WTC11 (cell line): ENCODE measurements at places on chromosomes 5 and 9.

GRCh38 chr9:135069558-135070197 is 17.8 kb upstream of the OLFM1 start:
- no peak overlapping the region for H3K4me3 ChIP-seq
- H3K4me1 ChIP-seq = peaks cover 9% of the 10 kb centered on the region
- peaks cover 6% of the 10 kb centered on the region for H3K36me3 ChIP-seq
- DNase-seq = no peak
- no peak overlapping the region for H3K27ac ChIP-seq

GRCh38 chr5:132301344-132302271 is 7.4 kb downstream of the SLC22A4 start:
- no peak for DNase-seq
- no peak overlapping the region for H3K27ac ChIP-seq
- H3K4me1 ChIP-seq = peaks cover 8% of the 10 kb centered on the region; the same call in 1 of the 2 replicates
- H3K36me3 ChIP-seq = no peaks in the 10 kb centered on the region; the same call in 1 of the 2 replicates
- H3K27me3 ChIP-seq = peaks cover 7% of the 10 kb centered on the region

DNA sequence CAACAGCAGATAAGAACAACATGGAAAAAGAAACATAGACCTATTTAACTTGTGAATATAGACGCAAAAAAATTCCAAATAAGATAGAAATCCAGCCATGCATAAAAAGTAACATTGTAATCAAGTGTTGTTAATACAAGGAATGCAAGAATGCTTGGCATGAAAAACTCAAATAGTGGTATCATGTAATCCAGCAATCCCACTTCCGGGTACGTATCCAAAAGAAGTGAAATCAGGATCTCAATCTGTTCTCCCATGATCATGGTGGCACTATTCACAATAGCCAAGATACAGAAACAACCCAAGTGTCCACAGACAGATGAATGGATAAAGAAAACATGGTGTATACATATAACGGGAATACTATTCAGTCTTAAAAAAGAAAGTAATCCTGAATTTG is 437.4 kb downstream of the ARHGEF28 start:
- H3K27ac ChIP-seq = no peak overlapping the region
- no peak overlapping the region for H3K4me3 ChIP-seq
- H3K27me3 ChIP-seq = no peaks in the 10 kb centered on the region
- no peak for DNase-seq

DNA sequence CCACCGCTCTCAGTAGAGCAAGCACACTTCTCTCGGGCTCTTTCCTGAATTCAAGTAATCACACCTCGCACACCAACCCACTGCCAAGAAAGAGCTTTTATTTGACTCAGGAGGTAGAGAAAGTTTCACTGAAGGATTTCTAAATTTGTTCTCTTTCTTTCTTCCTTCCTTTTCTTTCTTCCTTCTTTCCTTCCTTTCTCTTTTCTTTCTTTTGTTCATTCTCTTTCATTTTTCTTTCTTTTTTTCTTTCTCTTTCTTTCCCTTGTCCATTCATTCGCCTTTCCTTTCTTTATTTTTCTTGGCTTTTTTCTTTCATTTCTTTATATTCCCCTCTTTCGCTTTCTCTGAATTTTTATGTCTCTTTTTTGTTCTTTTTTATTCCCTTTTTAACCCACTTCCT is 300.1 kb downstream of the ENC1 start:
- H3K4me3 ChIP-seq = no peak overlapping the region
- H3K27me3 ChIP-seq = no peaks in the 10 kb centered on the region

GRCh38 chr5:15549961-15550360 is 50.0 kb downstream of the FBXL7 start:
- H3K4me1 ChIP-seq = peaks cover 84% of the 10 kb centered on the region
- H3K36me3 ChIP-seq = peaks cover 22% of the 10 kb centered on the region
- H3K4me3 ChIP-seq = peak overlapping the region; percentile 12; the same call in 1 of the 2 replicates
- peak overlapping the region; percentile 94 for H3K27ac ChIP-seq

GRCh38 chr5:64333886-64334285 is 168.2 kb downstream of the RNF180 start:
- H3K4me1 ChIP-seq = peaks cover 5% of the 10 kb centered on the region
- H3K36me3 ChIP-seq = no peaks in the 10 kb centered on the region
- DNase-seq = no peak
- no peak overlapping the region for H3K4me3 ChIP-seq

DNA sequence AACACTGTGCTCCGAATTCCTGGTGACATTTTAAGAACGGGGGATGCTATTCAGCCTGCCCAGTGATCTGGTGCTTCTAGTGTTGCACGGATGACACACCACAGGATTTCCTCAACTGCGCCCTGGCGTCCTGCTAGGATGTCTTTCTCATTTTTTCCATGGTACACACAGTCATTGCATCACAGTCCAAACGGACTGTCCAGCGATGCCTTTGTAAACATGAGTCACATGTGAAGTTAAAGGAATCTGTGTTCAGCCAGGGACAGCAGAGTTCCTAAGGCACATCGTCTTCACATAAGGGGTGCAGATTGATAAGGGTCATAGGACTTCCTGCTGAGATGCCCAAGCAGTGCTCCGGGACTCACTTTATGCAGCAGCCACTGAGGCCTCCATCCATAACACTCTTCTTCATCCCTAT is 9.3 kb upstream of the PTPN3 start:
- H3K27me3 ChIP-seq = peaks cover 5% of the 10 kb centered on the region
- no peaks in the 10 kb centered on the region for H3K36me3 ChIP-seq
- DNase-seq = no peak
- H3K4me3 ChIP-seq = no peak overlapping the region

DNA sequence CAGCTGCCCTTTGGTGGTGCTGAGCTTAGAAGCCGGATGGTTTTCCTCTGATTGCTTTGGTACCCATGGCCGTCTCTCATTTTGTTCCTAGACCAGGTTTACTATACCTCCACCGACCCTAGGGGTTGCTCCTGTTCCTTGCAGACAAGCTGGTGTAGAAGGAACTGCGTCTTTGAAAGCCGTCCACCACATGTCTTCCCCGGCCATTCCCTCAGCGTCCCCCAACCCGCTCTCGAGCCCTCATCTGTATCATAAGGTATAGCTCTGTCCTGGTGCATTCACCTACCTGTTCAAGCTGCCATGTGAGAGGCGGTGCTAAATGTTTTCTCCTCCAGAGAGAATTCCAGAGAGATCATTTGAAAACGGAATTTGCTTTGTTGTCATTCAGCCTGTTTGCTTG is 39.5 kb downstream of the TENT4A start:
- no peaks in the 10 kb centered on the region for H3K27me3 ChIP-seq
- H3K27ac ChIP-seq = no peak overlapping the region
- peaks cover 83% of the 10 kb centered on the region for H3K36me3 ChIP-seq
- peaks cover 11% of the 10 kb centered on the region for H3K4me1 ChIP-seq

- no peaks in the 10 kb centered on the region for H3K36me3 ChIP-seq
- no peak overlapping the region for H3K4me3 ChIP-seq
- no peak for DNase-seq
- no peaks in the 10 kb centered on the region for H3K27me3 ChIP-seq
- H3K4me1 ChIP-seq = no peaks in the 10 kb centered on the region; the same call in 1 of the 2 replicates
- no peak overlapping the region for H3K27ac ChIP-seq
Observed at GRCh38 chr5:149485655-149486615, 65.3 kb downstream of the CSNK1A1 start.

DNA sequence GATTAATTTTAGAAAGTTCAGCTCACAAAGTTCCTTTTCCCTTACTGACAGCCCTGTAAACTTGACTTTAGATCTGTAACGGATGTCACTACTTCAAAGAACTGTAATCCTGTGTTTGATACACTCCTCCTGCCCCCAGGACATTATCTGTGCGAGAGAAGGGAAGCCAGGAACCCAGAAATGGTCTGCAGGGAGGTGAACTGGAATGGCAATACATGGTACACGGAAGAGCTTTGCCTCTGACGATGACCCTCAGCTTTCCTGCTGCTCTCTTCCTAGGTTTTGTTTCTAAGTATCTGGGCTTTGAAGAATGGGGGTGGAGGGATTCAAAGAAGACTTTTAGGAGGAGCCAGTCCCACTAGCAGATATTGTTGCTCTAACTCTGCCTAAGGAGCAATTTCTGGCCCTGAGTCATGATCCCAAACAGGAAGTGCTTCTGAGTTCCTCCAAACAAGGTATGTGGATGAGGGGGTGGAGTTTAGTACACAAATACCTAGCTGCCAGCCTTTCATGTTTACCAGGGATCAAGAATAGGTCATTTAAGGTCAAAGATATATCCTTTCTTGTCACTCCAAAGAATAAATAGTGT is 43.4 kb upstream of the TMC1 start:
- no peak for DNase-seq
- H3K36me3 ChIP-seq = no peaks in the 10 kb centered on the region
- H3K27me3 ChIP-seq = no peaks in the 10 kb centered on the region

DNA sequence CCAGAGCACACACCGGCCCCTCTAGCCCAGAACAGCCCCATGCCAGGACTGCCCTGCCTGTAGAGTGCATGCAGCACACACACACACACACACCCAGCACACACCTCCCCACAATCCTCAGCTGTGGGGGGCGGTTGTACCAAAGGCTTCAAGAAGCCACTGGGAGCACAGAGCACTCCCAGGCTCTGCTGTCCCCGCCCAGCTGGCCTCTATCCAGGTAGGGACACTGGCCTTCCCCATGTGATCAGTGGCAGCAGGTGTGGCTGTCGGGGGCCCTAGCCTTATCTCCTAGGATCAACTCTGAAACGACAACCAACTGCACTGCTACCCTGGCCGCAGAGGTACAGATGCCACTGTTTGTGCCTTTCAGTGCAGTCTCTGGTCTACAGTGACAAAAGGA is 2.0 kb downstream of the ANAPC2 start:
- H3K27me3 ChIP-seq = no peaks in the 10 kb centered on the region; the same call in 1 of the 2 replicates
- peaks cover 9% of the 10 kb centered on the region for H3K36me3 ChIP-seq
- DNase-seq = no peak
- H3K4me3 ChIP-seq = peak overlapping the region; percentile 91
- no peak overlapping the region for H3K27ac ChIP-seq

GRCh38 chr5:160357394-160357793 is 13.0 kb downstream of the C1QTNF2 start:
- H3K36me3 ChIP-seq = no peaks in the 10 kb centered on the region
- DNase-seq = no peak
- H3K4me3 ChIP-seq = no peak overlapping the region
- peaks cover 16% of the 10 kb centered on the region for H3K4me1 ChIP-seq

DNA sequence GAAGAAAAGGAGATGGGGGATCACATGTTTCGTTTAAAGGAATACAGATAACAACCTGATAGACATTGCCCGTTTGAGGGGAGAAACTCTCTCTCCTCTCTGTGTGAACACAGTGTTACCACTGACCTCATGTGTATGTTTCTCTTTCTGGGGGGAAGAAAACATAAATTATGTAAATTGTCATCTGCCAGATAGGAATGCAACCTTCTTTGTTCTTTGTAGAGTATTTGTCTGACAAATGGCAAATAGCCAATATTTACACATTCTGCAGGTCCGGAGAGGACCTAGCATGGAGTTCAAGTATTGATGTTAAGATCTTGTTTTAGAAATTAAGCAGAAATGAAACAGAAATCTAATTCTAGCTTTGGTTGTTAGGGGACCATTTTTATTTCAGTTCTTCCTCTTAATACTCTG is 276.3 kb downstream of the SAXO1 start:
- H3K27me3 ChIP-seq = no peaks in the 10 kb centered on the region
- no peaks in the 10 kb centered on the region for H3K36me3 ChIP-seq
- H3K27ac ChIP-seq = no peak overlapping the region
- DNase-seq = no peak

GRCh38 chr9:92887880-92888338 is 10.1 kb upstream of the ZNF484 start:
- no peak overlapping the region for H3K27ac ChIP-seq
- peaks cover 41% of the 10 kb centered on the region for H3K27me3 ChIP-seq
- H3K4me3 ChIP-seq = no peak overlapping the region

DNA sequence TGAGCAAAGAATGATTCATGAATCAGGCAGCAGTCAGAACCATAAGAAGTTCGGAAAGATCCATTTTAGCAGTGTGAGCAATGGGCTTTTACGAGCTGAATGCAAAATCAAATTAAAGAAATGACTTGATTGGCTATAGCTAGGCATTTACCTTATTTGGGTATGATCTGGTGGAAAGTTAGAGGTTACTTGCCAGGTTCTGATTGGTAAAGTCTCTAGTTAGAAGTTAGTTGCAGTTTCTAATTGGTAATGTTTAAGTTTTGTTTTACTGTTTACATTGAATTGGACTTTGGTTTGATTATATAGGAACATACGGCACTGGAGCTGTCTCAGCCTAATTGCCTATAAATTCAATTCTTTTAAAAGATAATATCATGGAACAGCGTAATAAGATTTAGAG is 97.9 kb downstream of the ITGA1 start:
- DNase-seq = no peak
- H3K27me3 ChIP-seq = no peaks in the 10 kb centered on the region
- no peaks in the 10 kb centered on the region for H3K36me3 ChIP-seq
- H3K4me1 ChIP-seq = no peaks in the 10 kb centered on the region
- H3K4me3 ChIP-seq = no peak overlapping the region

DNA sequence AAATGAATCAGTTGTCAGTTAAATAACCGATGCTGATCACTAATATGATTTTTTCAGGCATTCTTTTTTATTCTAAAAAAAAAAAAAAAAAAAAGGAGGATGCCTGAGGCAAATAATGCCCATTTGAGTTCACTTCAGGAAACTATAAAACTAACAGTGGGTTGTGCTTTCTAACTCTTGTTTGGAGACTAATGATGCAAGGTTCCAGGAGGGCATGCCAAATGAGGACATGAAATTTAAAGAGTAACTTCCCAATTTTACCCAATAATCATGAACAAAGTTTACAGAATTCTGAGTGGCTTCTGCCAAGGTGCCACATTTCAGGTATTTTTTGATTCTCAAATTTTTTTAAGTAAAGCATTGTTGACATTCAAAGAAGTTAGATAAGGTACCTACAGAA is 41.0 kb downstream of the CEP120 start:
- H3K27me3 ChIP-seq = no peaks in the 10 kb centered on the region
- DNase-seq = no peak
- H3K27ac ChIP-seq = no peak overlapping the region

- DNase-seq = peak; percentile 5
- no peaks in the 10 kb centered on the region for H3K36me3 ChIP-seq
- H3K4me3 ChIP-seq = no peak overlapping the region
- no peaks in the 10 kb centered on the region for H3K27me3 ChIP-seq
Observed at GRCh38 chr9:134629586-134630392, 11.8 kb upstream of the COL5A1 start.

DNA sequence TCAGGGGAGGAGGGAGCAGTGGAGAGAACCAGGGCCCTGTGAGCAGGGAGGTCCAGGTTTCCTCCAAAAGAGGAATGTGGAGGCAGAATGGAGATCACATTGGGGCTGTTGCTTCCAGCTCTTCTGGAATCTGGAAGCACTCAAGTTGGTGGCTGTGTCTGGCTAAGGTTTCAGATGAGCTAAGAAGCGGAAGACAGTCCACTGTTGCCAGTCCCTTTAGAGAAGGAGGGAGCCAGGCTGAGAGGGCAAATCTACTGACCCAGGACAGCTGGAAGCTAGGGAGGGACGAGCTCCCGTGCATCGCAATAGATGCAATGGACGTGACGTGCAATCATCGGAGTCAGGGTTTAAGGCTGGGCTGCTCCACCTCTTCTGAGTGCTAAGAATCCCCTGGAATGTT is 71.2 kb downstream of the TENT4A start:
- DNase-seq = no peak
- no peaks in the 10 kb centered on the region for H3K27me3 ChIP-seq
- no peaks in the 10 kb centered on the region for H3K4me1 ChIP-seq
- H3K27ac ChIP-seq = no peak overlapping the region
- no peaks in the 10 kb centered on the region for H3K36me3 ChIP-seq
